Panc1 (cell line): ENCODE measurements at places on chromosomes 12 and 14.

GRCh38 chr12:32847287-32847686, 49.3 kb downstream of the PKP2 start:
- no peak for DNase-seq

DNA sequence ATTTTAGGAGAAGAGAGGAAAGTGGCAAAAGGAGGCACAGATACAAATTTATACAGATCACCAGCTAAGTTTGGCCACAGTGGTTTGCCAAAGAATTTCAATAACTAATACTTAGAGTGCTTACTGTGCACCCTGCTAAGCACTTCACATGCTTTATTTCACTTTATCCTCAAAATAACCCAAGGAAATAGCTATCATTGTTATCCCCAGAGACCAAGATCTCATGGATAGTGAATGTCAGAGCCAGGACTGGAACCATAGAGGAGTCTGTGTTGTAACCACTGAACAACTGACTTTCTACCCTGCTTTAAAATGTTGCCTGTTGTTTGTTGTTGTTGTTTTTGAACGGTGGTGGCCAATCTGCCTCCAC, 1.3 kb upstream of the TCP11L2 start:
- DNase-seq: no peak

- no peak for DNase-seq
These were observed 403.8 kb upstream of the PDE3A start for GRCh38 chr12:19964549-19964948.

GRCh38 chr12:80222261-80222660, 122.9 kb downstream of the OTOGL start:
- no peak for DNase-seq

GRCh38 chr12:49287876-49288275, 7.1 kb upstream of the PRPH start:
- DNase-seq: no peak
